Cortex of kidney (tissue), 1 donor: ENCODE measurements at places on chromosomes 6 and 20.

DNA sequence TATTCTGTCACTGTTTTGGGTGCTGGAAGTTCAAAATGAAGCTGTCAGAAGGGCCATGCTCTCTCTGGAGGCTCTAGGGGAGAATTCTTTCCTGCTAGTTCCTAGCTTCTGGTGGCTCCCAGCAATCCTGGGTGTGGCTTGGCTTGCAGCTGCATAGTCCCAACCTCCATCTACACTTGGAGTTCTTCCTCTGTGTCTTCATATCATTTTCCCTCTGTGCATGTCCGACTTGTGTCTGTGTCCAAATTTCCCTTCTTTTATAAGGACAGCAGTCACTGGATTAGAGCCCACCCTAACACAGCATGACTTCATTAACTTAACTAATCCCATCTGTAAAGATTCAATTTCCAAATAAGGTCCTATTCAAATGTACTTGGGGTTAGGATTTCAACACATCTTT lies 23.3 kb upstream of the ENPP1 start:
- DNase-seq = no peak

DNA sequence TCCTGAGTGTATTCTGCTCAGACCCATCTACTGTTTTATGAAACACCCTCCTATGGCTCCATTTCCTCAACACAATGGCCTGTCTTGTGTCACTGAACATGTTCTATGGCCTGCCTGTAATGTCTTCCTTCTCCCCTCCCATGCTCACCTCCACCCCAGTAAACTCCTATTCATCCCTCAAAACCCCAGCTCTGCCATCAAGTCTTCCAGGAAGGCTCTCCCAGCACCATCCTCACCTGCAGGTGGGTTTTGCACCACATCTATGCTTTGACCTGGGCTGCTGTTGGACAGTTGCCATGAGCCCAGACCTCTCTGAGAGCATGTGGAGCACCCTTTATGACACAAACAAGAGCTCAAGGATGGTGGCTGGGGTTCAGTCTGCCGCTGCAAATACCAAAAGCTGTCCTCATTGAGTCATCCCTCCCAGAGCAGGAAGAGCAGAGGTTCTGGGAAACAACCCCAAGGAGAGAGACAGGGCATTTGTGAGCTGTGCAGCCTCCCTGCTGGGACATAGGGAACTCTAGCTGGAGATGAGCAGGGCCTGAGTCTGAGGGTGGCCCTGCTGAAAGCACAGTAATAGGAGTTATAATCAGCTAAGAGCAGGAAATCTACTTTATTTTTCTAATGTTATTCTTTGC lies 93.8 kb upstream of the CD93 start:
- DNase-seq = no peak

DNA sequence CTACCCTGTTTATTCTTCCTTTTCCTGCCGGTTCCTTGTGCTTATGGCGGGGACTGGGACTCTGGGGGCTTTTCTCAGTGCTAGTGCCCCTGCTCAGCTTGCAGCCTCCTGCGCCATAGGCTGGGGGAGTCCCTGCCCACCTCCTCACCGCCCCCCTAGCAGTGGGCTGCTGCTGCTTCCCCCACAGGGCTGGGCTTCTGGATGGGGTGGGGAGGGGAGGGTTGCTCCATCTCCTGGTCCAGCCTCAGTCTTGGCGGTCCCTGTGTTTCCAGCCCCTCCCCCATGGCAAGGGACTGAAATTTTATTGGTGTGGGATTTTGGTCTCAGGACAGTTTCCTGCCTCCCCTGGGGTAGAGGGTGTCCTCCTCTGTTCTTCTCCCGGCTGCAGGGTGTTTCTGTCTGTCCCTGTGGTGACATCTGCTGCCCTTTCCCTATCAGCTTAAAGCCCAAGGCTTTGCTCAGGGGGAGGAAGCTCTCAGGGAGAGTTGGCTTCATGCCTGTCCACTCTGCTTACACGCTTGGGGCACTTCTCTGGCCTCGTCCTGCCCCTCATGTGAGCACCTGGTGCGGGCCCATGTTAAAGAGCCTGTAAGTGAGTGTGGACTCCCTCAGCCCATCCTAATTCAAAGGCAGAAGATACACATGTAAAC lies 100.6 kb downstream of the HIVEP1 start:
- DNase-seq = no peak

- DNase-seq = no peak
These were observed 54.4 kb upstream of the CEP85L start for GRCh38 chr6:118705544-118706491.

- no peak for DNase-seq
These were observed 451.0 kb upstream of the SULF2 start for GRCh38 chr20:48236000-48236970.

DNA sequence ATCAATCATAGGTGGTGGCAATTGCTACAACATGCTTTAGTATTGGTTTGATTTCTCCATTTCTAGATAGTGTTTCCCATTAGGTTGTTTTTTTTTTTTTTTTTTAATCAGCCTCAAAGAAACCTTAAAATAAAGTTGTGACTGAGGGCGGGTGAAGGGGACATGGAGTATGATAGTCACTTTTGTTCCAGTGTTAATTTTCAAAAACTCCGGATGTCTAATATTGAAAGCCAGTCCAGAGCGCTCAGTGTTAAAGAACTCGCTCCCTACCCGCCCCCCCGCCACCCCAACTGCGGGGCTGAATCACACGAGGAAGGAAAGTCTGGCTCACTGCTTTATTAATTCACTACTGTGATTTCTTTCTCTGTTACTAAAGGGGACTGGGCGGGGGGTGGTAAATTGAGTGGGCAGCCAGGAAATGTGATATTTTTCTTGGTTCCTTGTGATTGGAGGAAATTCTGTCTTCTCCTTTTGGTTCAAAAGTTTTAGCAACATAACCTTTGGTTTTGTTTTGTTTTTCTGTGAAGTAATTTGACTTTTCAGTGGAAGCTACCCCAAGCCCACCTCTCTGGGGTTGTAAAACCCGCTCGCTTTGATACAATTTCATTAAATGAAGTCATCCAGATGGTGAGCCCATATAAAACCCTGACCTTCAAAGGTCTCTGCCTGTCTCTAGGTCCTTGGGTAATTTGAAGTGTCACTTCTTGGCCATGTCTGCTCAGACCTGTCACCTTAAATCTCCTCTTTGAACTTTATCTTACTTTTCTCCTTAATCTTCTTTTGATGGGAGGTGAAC lies 38.0 kb downstream of the TNFAIP3 start:
- DNase-seq = no peak

DNA sequence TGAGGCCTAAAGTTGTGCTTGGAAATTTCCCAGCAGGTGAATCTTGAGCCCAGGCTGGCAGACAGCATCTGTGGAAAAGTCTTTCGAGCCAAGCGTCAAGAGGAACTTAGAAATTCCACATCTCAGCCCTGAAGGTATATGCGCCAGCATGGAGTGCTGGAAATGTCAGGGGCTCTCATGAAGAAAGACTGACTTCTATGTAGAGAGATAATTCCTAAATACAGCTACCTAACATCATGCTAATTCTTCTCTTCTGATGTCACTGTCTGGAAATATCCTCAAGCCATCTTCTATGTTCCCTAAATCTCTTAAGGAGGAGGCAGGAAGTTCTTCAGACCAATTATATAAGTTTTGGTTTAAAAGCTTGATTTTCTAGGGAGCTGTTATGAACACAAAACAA lies 492.4 kb upstream of the MARCKS start:
- no peak for DNase-seq

- DNase-seq = no peak
These were observed 7.3 kb downstream of the COL10A1 start for GRCh38 chr6:116118608-116119007.

DNA sequence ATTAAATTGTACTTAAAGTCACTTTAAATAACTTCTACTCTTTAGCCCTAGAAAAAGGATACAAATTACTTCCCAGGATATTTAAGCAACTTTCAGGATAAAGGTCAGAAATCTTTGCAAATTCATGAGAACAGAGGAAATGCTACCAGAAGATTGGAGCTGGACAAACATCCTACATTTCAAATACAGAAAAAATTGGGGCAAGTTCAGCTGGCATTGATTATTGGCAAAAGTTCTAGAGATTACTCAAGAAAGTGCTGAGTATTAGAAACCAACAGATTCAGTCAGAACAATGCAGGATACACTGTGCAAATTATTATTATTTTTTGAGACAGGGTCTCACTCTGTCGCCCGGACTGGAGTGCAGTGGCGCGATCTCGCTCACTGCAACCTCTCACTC lies 6.0 kb downstream of the SLC22A23 start:
- no peak for DNase-seq

- DNase-seq = no peak
These were observed 76.3 kb downstream of the FARS2 start for GRCh38 chr6:5337573-5337972.

- no peak for DNase-seq
These were observed 40.9 kb upstream of the GCM1 start for GRCh38 chr6:53189554-53189953.

DNA sequence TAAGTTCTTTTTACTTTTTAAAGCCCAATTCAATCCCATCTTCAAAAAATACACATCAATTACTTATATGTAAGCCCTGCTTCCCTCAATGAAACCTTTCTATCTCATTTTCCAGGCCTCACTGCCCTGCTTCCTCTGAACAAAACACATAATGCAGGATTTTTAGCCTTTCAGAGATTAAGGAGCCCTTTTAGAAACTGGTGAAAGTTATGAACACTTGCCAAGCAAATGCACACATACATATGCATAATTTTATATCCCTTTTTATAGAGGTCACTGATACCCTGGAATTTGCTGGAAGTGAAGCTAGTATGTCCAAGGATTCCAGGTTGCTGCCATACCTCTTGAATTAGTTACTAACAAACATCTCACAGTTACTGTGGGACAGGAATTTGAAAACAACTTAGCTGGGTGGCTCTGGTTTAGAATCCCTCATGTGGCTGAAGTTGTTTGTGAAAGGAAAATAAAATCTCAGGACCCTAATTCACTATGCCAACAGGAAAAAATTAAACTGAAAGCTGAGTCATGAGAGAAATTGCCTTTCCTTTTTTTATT lies 75.8 kb downstream of the UBE3D start:
- no peak for DNase-seq

GRCh38 chr20:290084-290831 lies at the start of gene C20orf96:
TSS of gene C20orf96 (minus strand) at chr20:290750. CDS start at chr20:290610, 140 bp downstream.
- DNase-seq = no peak

GRCh38 chr6:43973357-43973756 lies 153.9 kb downstream of the MRPL14 start:
- no peak for DNase-seq

DNA sequence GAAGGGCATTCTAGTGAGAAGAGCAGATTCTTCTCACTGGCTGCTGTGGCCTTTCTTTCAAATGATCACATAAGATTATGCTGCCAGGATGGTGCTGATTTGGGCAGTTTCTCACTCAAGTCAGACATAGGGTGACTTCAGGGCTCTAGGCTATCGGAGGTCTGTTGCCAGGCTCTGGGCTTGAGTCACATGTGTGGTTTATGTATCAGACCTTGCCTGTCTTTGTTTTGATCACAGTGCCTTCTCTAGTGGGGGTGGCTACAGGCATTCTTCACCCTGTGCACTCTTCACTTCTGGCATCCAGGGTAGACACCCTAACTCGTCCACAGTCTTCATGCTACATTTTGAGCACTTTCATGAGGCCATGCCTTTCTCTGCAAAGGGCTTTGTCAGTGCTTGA lies 823.7 kb upstream of the MAN1A1 start:
- DNase-seq = no peak

DNA sequence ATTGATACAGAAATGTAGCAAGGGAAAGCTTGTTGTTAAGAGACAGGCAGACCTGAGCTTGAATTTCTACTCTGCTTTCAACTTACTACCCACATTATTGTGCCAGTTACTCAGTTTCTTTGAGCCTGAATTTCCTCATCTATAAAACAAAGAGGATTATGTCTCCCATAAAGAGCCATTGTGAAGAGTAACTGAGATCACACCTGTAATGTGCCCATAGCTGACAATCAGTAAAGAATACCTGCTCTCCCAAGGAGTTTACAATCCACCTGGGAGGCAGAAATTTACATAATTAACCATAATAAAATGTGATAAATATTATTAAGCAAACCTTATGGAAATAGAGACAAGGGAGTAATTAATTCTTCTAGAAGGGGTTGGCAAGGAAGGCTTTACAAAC lies 204.9 kb downstream of the EPM2A start:
- no peak for DNase-seq

- no peak for DNase-seq
These were observed 95.6 kb upstream of the SUPT3H start for GRCh38 chr6:45473121-45473993.

DNA sequence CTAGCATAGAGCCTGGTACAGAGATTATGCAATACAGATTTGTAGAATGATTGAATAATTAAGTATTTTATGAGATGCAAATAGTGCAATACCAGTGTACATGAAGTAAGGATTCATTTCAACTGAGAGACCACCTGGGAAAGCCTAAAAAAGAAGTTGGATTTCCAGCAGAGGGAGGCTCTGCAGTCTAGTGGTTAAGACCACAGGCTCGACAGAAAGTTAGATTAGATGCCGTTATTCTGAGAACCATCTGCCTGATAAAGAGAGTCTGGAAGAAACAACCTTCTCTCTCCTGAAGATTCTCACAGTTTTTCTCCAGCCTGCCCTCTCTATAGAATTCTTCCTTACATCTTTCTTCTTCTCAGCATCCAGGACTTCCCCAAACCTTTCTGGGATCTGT lies 13.6 kb upstream of the TNFRSF21 start:
- DNase-seq = no peak
